A549 treated with RU486 at 1 μM for 4 hours (cell line): ENCODE measurements at places on chromosomes 2 and 18. TPM values are rescaled to one million over a fixed set of nuclear protein-coding genes. Genes with fewer than 3 reads are reported as not detected.

Gene IL37
- not detected in 5 replicates for total RNA-seq

Gene C2orf92
- total RNA-seq: 0.37 to 1.1 TPM (median 0.47 TPM) in 5 replicates

Gene DPYSL5
- 3.2 to 8.0 TPM (median 4.0 TPM) in 5 replicates for total RNA-seq

Gene CCL20
- 3.0 to 5.8 TPM (median 4.3 TPM) in 5 replicates for total RNA-seq

Gene FN1
- 153 to 242 TPM (median 177 TPM) in 5 replicates for total RNA-seq

Gene ZNF532
- 19.3 to 22.8 TPM (median 21.8 TPM) in 5 replicates for total RNA-seq

Gene KIAA2012
- total RNA-seq: not detected in 5 replicates

Gene MFF
- 105 to 128 TPM (median 116 TPM) in 5 replicates for total RNA-seq

Gene DYTN
- not detected in 5 replicates for total RNA-seq

Gene STK11IP
- 13.4 to 20.4 TPM (median 16.7 TPM) in 5 replicates for total RNA-seq

Gene MARCO
- 0.08 to 0.23 TPM in 2 of 5 replicates, not detected in the others for total RNA-seq

Gene CYRIA
- total RNA-seq: 0.06 to 0.18 TPM (median 0.10 TPM) in 5 replicates

Gene GPAT2
- not detected in 5 replicates for total RNA-seq

Gene FBLN7
- 0.59 to 0.97 TPM (median 0.78 TPM) in 4 of 5 replicates, not detected in the other for total RNA-seq

Gene CABYR
- 10.6 to 18.7 TPM (median 12.3 TPM) in 5 replicates for total RNA-seq

Gene MARCHF4
- total RNA-seq: 47.3 to 64.6 TPM (median 56.8 TPM) in 5 replicates

Gene TNS1
- total RNA-seq: 5.3 to 13.3 TPM (median 9.4 TPM) in 5 replicates

Gene LRATD1
- 0.06 to 0.07 TPM in 2 of 5 replicates, not detected in the others for total RNA-seq

Gene HSBP1L1
- 12.2 to 13.2 TPM (median 12.7 TPM) in 5 replicates for total RNA-seq

Gene ENOSF1
- 18.4 to 26.6 TPM (median 24.0 TPM) in 5 replicates for total RNA-seq

Gene REG1B
- total RNA-seq: not detected in 5 replicates

Gene PRSS56
- 0.14 to 0.27 TPM (median 0.22 TPM) in 4 of 5 replicates, not detected in the other for total RNA-seq

Gene C1QL2
- 0.07 to 0.15 TPM (median 0.11 TPM) in 4 of 5 replicates, not detected in the other for total RNA-seq

Gene MITD1
- total RNA-seq: 17.3 to 30.8 TPM (median 26.5 TPM) in 5 replicates

Gene SERPINB13
- total RNA-seq: not detected in 5 replicates

Gene PMAIP1
- total RNA-seq: 9.8 to 16.3 TPM (median 13.2 TPM) in 5 replicates

Gene TMEM200C
- 0.07 TPM in 1 of 5 replicates, not detected in the others for total RNA-seq

Gene FASTKD2
- total RNA-seq: 17.6 to 39.4 TPM (median 35.7 TPM) in 5 replicates

Gene CSRNP3
- total RNA-seq: 0.27 TPM in 1 of 5 replicates, not detected in the others

Gene ALLC
- total RNA-seq: 0.21 TPM in 1 of 5 replicates, not detected in the others

Gene NETO1
- total RNA-seq: not detected in 5 replicates

Gene FBXO48
- total RNA-seq: 0.45 to 0.56 TPM (median 0.49 TPM) in 5 replicates

Gene DLGAP1
- total RNA-seq: 0.03 to 0.10 TPM in 2 of 5 replicates, not detected in the others
